Urinary bladder (tissue), 4 donors: ENCODE measurements at places on chromosomes 4 and X. TPM values are rescaled to one million over a fixed set of nuclear protein-coding genes. Genes with fewer than 3 reads are reported as not detected.

The SASH3 gene
- total RNA-seq, result 2.6 TPM

The VCX3A gene
- not detected for total RNA-seq

- DNase-seq, result no peak
Observed at GRCh38 chrX:119017077-119017476, 42.7 kb downstream of the LONRF3 start.

- DNase-seq, result no peak
Observed at GRCh38 chr4:26307037-26307800, 13.6 kb upstream of the RBPJ start.

DNA sequence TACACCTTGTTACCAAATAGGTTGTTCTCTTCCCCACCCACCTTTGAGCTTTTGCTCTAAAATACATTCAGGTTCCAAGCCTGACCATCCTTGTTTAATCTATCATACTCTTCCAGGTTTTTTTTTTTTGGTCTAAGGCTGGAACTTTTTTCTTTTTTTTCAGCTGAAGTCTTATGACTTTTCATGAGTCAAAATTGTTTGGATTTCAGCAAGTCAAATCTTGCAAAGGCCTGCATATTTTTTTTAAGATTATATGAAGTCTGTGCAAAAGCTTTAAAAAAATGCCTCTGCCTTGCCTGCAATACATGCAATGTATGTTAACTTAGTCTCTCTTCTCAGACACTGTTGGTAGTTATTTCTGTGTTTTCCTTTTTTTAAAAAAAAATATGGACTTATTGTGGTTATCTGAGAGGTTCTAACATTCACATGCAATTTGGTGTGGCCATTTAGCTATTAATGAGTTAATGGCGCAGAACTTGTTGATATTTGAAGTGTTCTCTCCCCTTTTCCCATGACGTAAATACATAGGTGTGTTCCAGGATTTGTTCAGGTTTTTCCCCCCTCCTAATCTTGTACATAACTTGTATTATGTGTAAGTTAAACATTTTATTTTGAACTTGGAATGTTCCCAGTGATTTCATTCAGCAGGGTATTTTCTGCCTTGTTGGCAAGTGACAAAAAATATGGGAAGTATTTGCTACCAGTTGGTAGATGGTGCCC is 58.7 kb downstream of the CCKAR start:
- DNase-seq, result no peak
